Caudate nucleus (tissue), 63 donors: ENCODE measurements at places on chromosomes 4 and X.

DNA sequence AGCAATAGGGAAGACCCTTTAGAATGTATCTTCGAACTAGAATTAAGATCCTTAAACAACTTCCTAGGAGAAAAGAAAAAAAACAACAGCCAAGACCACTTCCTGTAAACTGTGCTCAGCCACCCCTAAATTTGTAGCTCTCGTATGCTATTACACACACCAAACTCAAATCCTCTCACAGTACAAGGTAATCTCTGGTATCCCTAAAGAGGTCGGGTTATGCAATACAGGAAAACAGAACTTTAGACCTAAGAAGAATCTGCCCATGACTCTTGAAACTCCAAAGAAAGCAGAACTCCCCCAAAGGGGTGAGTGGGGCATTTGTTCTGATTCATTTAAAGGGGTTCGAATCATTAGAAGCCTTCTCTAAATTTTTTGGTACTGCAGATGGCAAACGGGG is 170.9 kb upstream of the CASK start:
- DNase-seq: no peak

DNA sequence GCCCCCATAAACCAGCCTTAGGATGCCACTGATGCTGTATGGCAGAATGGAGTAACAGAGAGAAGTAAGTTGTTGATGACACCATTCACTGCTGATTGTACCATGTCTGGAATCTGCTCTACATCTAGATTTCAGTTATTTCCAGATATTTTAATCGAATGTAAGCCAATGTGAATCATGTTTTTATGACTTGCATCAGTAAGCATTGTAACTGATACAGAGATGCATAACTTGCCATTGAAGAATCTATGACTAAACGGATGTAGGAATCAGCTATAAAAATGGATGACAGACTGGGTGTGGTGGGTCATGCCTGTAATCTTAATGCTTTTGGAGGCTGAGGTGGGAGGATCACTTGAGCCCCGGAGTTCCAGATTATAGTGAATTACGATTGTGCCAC is 161.0 kb upstream of the GATB start:
- no peak for DNase-seq

DNA sequence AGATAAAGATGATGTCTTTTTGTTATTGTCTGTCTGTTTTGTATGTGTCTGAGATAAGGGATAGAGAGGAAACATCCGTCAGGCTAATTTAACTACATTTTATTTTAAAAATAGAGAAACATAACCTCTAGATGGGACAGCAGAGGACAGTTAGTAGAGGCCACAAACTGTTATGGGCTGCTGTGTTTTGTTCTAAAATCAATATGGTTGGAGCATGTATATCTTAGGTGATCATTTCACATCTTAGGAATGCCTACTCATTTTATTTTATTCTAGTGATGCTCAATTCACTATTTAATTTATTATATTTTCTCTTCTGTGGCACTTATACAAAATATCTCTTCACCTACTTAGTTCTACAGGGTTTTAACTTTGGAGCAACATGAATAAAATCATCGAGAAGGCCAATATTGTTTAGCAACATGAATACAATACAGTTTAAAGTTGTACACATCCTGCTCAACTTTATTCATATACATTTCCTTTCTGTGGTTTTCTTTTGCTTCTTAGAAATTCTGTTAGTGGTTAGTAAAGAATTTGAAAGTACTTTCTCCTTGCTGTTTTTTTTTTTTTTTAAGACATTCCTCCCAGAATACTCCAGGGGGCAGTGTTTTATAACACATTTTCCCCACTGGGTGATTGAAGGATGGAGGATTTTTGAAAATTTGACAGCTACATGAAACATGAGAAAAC is 392.9 kb downstream of the UNC5C start:
- no peak for DNase-seq

DNA sequence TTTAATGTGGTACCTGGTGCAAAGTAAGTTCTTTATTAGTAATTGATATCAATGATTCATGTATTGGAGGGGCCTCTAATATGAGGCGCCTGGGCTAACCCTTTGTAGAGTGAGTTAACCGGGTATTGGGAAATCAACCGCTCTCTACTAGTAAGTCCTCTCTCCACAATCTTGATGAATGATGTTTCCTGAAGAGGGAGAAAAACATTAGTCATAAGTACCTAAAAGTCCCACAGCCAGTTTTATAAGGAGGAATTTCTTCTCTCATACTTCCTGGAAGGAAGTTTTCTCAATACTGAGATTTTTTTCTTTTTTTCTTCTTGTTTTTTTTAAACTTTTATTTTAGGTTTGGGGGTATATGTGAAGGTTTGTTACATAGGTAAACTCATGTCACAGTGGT is 62.3 kb downstream of the AGTR2 start:
- no peak for DNase-seq

DNA sequence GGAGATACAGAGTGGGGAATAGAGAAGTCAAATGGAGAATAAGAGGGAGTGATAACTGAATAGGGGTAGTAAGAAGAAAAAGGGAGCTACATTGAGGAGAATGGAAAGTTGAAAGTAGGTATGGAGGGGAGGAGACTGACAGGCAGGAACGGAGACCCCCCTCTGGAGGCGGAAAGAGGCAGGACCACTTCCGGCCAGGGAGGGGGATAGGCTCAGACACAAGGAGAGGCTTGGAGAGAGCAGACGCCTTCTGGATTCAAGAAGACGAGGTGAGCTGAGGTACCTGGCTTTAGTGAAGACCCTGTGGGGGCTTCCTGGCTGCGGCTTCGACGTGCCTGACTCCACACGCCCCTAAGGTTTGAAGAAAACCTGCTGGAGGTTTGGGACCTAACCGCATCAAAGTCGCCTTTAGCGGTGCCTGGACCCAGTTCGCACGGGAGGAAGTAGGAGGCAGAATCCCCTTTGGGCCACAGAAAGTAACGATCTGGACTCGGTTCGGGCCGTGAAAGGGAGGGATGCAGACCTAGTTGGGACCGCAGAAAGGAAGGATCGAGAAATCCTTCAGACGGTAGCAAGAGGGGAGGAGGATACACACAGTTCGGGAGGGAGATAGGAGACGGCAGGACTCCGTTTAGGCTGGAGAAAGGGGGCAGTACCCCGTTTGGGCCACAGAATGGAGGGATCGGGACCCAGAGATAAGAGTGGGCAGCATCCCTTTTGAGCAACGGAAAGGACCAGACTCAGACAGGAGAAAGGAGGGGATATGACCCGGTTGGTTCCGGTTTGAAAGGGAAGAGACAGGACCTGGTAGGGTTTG is at the start of gene TRO:
TRO (plus strand) TSS at position 215 of the 817 bp plus-strand sequence. CDS start 1,423 bp downstream, outside the sequence.
- DNase-seq: no peak

GRCh38 chrX:132651421-132652086 is 162.7 kb upstream of the MBNL3 start:
- DNase-seq: peak; percentile 3

- no peak for DNase-seq
These were observed 50.8 kb downstream of the WWC2 start for GRCh38 chr4:183149616-183150539.

DNA sequence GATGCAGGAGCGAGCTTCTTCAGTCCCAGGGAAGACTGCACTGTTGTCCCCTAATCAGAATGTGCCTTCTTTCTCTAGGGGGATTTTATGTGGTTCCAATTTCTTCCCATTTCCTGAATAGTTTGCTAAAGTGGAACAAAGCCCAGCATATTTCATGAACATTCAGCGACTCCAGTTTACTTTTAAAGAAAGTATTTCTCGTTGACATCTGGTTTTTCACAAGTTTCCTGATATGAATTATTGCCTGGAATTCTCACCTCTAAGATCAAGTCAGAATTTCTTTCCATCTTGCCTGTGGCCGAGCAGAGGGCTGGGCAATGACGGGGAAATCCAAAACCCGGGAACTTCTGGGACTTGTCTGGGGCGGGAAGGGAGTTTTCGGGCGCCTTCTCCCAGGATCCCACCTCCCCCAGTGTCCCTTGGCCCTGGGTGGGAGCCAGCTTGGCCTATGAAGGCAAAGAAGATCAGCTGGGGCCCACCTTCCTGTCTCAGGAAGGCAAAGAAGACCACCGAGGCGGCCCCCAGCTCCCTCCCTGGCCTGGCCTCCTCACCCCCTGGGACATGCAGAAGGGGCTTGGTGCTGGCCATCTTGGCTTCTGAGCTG is 15.4 kb downstream of the SORCS2 start:
- no peak for DNase-seq

DNA sequence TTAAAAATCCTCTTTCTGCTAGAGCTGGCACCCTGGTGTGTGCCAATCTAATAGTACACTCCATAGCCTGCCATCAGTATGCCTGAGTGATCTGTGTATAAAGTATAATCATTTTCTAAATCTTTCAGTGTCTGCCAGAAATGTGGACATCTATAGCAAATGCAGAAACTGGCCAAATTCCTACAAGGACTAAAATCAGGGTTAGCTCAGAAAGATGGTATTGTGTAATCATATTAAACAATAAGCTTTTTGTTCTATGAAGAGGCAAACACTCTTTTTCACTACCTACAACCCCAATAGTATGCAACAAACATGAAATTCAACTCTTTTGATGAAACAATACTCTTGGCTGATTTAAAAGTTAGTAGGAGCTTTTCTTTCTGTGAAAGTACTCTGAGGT is 7.7 kb upstream of the TXLNG start:
- DNase-seq: no peak

GRCh38 chr4:59060002-59060846 is 1950.0 kb upstream of the IGFBP7 start:
- no peak for DNase-seq

DNA sequence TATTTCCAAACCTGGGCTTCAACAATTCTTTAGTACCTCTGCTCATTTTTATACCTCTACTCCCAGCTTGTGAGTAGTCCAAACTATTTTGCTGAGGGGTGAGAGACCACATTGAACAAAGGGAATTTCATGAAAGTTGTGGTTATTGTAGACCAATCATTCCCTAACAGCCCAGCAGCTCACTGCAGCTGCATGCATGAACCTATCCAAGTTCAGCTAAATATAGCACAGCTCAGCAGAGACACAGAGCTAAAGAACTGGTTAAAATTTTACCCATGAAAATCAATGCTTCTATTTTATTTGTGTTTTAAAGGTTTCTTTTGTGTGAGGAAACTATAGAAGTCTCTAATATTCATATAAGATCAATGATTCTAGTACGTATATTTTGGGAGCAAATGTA is 82.7 kb downstream of the TECRL start:
- DNase-seq: no peak

DNA sequence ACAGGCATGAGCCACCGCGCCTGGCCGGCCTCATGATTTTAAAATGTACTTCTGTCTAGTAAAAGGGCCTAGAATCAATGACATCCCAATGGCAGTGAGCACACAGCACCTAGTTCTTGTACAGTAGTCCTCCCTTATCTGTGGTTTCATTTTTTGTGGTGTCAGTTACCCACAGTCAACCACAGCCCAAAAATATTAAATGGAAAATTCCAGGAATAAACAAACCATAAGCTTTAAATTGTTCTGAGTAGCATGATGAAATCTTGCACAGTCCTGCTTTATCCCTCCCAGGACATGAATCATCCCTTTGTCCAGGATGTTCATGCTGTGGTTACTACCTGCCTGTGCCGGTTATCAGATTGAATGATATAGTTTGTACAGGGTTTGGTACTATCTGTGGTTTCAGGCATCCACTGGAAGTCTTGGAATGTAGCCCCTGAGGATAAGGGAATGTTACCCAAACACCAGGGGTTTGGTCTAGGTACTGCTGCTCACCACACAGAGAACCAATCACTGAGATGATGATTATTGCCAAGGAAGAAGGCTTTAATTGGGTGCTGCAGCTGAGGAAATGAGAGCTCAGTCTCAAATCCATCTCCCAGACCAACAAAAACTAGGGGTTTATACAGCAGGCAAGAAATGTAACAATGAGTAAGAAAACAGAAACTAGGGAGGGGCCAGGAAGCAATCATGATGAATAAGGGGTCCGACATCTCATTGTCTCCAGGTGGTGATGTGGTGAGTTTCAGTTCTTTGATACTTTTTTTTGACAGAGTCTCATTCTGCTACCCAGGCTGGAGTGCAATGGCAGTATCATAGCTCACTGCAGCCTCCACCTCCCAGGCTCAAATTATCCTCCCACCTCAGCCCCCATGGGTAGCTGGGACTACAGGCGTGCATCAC is 16.2 kb upstream of the FHL1 start:
- DNase-seq: no peak

DNA sequence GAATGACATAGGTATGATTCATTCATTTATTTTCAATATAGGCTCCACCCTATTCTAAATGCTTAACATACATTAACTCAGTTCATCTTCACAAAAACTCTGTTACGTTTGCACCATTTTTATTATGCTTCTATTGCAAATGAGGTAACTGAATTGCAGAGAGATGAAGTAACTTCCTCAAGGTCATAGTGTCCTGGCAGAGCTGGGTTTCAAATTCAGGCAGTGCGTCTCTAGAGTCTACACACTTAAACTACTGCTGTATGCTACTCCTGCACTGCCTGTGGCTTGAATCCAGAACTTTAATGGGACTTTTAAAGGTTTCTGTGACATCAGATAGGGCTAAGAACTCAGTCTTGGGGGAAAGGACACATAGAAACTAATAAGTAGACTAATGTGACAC is 413.4 kb downstream of the UBE2NL start:
- DNase-seq: no peak

DNA sequence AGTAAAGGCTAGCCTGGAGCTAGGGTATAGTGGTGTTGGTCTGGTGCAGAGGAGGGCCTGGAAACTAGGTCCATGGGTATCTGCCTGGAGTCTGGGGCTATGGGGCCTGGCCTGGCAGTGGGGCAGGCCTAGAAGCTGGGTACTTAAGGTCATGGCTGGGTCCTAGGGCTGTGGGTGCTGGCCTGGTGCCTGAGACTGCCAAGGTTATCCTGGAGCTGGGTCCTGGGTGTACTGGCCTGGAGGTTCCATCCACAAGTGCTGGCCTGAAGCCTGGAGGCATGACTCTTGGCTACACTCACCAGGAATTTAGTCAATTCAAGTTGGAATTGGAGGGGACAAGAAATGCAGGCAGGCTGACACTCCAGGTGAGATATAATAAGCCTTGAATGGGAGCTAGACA is 108.4 kb upstream of the ZCCHC13 start:
- no peak for DNase-seq

GRCh38 chrX:15855568-15856221 is 1.1 kb upstream of the AP1S2 start:
- DNase-seq: no peak
